ENCODE measurements at places on chromosomes 12 and 14.

GRCh38 chr14:98218218-98218617 lies 1053.8 kb downstream of the BCL11B start:
- DNase-seq: no peak

GRCh38 chr12:118649765-118650585 lies 273.6 kb downstream of the SUDS3 start:
- DNase-seq: no peak

- DNase-seq: no peak
These were observed 70.1 kb downstream of the PRKD1 start for GRCh38 chr14:29857551-29857950.

GRCh38 chr14:74018174-74018585 lies 908 bp downstream of the ENTPD5 start:
- peak; percentile 32 for DNase-seq

DNA sequence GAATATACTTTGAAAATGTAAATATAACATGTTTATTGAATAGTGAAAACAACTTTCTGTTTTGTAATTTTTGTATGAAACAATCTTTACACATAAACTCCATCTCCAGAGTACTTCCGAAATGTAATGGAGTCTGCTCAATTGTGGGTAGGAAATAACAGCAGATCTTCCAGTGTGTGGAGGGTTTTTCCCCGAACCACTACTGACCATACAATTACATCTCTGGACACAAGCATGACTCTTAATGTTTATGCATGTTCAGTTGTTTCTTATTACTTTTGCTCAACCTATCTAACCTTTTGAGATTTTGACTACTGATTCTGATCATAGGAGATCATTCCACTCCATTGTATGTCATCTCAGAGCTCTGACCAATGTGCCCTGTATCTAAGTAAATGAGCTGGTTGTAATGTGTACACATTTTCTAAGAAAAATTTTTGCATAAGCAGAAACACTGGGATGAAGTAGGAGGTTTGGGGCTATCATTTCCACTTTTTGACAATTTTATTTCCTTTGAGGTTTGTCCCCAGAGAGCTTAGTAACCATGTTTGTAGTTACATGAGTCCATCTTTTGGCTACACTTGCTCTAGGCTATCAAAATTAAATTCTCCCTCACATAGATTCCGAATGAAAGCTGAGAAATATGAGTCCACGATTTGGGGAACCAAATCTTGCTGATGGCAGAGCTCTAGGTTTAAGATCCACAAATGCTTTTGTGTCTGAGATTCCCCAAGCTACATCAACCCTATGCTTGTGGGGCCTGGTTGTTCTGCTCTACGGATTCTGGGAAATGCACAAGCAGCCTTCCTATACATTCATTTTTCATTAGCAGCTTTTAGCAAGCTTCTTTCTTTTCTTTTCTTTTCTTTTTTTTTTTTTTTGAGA lies 21.4 kb upstream of the CLEC4D start:
- DNase-seq: no peak

DNA sequence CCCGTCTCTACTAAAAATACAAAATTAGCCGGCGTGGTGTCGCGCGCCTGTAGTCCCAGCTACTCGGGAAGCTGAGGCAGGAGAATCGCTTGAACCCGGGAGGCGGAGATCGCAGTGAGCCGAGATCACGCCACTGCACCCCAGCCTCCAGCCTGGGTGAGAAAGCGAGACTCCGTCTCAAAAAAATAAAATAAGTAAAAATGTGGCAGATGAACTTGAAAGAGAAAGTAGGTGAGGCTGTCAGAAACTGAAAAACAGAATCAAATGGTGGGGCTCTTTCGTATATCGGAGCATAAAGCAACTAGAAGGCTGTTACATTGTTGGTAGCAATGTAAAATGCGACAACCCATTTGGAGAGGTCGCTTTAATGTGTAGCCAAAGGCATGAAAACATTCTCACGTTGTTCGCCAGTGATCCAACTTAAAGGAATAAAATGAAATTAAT lies 767 bp upstream of the CCNT1 start:
- no peak for DNase-seq

DNA sequence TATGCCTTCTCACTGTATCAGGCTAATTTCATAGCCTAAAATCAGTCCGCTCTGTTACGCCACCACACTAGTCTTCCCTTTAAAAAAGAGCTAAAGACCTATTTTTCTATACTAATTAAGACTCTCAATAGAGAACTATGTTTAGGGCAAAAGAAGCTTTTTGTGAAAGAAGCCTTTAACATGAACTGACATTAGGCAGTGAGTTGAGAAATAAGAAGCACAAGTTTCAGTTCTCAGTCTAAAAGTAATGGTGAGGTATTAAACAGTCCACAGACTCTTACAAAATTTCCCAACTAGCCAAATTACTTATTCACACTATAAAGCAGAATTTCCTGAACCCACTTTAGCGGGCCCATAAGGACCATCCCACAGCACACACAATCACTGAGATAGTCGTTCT lies 93.7 kb downstream of the SOX5 start:
- no peak for DNase-seq

DNA sequence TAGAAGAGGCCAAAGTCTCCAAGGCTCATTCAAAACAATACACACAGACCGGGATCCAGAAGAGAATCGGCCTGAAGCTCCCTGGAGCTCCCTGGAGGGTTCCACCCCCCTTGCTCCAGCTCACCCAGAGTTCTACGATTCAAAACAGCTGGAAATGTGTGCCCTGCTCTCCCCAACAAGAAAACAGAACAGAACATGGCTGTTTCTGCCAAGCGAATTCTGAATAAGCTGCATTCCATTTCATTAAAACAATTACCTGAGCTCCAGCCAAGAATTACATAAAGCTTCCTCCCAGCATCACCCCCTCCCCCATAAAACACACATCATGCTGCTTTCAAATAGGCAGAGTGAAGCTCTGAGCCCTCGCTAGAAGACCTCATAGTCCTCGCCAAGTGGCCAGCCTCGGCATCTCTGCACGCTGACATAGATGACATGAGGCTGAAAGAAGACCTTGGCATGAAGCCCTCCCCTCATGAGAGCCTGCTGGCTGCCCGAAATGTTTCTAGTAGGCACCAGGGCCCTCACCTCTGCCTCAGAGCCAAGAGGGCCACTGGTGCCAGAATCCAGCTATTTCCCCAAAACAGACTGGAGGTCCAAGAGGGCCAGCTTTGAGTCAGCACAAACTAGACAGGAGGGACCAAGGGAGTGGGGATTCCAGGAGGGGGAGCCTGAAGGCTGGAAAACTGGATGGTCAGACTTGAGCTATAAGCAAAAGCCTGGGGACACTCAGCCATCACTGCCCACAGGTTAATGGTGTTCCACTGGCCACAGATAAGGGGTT lies 8.3 kb downstream of the PXN start:
- peak; percentile 83 for DNase-seq

GRCh38 chr12:21354641-21355040 lies 18.1 kb upstream of the IAPP start:
- DNase-seq: no peak

DNA sequence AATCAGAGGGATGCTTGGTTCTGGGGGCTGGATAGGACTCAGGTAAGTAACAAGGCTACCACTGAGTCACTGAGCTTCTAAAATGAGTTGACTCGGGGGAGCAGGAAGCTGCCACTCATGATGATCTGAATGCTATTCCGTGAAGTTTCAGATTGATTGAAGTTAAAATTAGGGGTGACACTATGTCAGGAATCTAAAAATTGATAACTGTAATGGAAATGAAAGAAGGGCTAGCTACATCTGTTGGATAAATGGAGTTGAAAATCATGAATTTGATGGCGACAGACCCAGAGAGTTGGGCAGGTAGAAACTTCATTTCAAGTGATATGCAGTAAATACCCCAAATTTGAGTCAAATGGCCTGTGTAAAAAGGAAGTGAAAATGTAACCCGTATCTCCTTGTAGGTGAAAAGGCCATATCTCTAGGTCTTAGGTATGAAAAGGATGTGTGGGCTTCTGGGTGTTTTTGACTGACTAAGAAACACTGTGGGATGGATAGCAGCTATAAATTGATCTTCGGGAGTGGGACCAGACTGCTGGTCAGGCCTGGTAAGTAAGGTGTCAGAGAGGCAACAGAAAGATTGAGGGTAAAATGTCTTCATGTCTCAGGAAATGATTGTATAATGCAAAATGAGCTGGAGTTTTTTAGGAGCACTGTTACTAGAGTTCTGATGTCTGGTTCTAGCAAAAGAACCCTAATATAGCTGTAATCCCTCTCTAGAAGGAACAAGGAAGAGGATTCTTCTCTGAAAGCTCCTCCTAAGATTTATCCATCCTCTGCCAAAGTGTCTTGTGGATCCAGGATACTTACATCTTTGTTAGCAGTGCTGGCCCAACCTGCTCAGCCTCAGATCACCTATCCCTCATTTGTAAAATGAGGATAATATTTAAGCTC lies 57.3 kb downstream of the DAD1 start:
- no peak for DNase-seq

DNA sequence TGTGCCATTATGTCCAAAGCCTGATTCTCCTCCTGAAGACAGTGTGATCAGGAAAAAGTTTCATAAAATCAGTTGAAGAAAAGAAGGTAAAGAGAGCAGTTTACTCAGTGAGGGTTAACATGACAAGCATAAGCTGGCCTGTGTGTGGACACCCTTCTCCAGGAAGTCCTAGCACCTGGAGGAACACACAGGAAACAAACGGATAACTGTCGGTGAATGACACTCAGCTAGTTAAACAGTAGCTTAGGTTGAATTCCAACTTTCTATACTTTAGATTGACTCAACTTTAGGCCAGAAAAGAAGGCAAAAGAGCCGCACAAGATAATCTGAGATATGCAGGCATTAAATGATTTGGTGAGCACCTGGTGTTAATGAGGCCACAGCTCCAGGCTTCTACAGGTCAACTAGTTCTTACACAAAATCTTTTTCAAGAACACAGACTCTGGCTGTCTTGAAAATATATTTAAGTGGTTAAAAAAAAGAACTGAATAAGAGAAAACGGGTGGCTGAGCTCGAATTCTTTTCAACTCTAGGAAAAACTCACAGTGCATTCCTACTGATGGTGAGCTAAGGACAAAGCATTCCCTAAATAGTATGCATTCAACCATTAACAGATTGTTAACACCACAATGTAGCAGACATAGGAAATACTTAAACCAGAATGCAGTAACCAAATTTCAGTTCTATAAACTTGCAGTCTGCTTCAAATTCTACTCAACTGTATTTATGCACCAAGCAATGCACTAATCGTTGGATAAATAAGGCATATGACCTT lies 56.9 kb upstream of the TSPAN8 start:
- DNase-seq: peak; percentile 38

DNA sequence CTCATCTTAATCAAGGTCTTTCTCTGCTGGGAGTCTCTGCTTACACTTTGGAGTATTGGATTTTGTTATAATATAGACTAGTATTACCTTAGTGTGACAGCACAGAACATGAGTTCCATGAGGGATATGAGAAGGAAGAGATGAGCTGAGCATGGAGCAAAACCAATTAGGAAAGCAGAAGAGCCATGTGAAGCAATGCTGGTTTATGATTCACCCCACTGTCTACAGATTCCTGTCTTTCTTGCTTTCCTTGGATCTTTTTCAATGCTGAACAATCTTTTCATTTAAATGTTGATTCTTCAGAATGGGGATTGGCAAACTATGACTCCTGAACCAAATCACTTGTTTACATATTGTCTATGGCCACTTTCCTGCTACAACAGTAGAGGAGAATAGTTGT lies 70.4 kb upstream of the KITLG start:
- DNase-seq: no peak

GRCh38 chr14:24903337-24903736 lies 146.6 kb downstream of the STXBP6 start:
- DNase-seq: peak; percentile 31

DNA sequence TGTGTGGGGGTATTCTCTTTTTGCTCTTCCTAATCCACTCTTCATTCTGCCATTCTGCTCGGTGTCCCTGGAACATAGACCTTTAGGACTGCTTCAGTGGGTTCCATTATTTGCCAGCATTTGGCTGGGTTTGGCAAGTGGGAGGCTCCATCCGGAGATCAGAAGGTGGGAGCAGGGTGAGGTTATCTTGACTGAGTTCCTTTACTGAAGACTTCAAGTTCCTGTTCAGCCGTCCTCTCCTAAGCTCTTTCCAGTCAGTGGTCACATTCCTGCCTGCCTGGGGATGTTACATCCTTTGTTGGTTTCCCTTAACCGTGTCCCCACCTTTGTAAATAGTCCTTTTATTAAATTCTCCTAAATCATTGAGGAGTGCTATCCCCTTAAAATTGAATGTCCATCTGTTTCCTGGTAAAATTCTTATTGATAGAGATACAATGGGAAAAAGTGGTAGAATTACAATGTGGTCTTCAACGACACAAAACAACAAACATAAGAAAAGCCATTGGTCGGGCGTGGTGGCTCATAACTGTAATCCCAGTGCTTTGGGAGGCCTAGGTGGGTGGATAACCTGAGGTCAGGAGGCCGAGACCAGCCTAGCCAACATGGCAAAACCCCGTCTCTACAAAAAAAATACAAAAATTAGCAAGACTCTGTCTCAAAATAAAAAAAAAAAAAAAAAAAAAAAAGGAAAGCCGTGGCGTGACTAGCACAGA lies 5.0 kb upstream of the MIA2 start:
- no peak for DNase-seq

GRCh38 chr14:105913221-105913620 lies 386.8 kb downstream of the TMEM121 start:
- no peak for DNase-seq

GRCh38 chr12:94049718-94050117 lies 98.7 kb upstream of the PLXNC1 start:
- DNase-seq: no peak

- no peak for DNase-seq
These were observed 733 bp downstream of the TTC7B start for GRCh38 chr14:90815572-90815821.

GRCh38 chr12:46354802-46355199 lies 17.8 kb downstream of the SLC38A2 start:
- DNase-seq: no peak

DNA sequence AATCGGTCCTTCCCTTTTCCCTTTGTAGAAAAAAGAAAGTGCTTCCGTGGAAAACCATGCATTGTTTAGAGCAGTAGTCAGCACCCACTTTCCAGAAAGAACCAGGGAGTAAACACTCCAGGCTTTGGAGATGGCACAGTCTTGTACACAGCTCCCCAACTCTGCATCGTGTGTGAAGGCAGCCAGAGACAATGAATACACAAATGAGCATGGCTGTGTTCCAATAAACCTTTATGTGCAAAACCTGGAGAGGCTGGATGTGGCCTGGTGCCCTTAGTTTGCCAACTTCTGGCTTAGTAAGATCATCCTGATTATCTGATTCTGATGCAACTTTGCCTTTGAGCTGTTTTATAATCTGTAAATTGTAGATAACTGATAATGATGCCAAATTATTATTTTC lies 463.4 kb upstream of the TMEM132C start:
- DNase-seq: no peak
